ENCODE measurements at places on chromosomes 1 and 21.

DNA sequence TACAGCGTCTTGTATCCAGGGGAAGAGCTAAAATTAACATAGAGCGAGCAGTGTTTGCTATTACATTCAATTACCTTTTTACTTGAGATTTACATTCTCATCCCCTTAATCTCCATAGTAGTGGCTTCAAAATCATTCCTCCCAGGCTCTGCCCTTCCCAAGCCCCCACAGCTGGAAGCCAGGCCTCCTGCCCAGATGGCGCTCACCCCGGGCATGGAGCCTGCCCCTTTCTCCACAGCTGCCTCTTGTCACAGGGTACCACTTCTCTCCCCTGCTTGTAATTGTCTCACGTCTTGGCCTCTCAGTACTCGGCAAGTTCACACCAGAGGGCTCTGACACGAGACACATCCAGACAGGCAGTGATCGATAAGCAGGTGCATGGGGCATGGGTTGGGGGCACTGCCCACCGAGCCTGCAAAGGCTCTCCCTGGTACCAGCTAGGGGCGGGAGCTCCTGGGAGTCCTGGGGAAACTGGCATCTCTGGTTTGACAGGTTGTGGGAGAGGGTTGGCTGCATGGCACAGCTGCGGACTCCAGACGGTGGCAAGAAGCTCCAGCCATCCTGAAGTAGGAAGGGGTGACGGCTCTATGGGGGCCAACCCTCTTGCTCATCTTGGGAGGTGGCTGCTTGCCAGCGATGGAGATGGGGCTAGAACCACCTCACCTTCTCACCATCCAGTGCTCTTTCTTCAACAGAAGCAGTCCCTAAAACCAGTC lies 20.1 kb downstream of the CASZ1 start:
- no peak for DNase-seq

- DNase-seq, result no peak
These were observed 228.4 kb upstream of the DMRTA2 start for GRCh38 chr1:50651476-50652263.

- no peak for DNase-seq
These were observed 50.3 kb downstream of the KCNK1 start for GRCh38 chr1:233664253-233664652.

- no peak for DNase-seq
These were observed 384.3 kb downstream of the LRRIQ3 start for GRCh38 chr1:73813716-73814115.

DNA sequence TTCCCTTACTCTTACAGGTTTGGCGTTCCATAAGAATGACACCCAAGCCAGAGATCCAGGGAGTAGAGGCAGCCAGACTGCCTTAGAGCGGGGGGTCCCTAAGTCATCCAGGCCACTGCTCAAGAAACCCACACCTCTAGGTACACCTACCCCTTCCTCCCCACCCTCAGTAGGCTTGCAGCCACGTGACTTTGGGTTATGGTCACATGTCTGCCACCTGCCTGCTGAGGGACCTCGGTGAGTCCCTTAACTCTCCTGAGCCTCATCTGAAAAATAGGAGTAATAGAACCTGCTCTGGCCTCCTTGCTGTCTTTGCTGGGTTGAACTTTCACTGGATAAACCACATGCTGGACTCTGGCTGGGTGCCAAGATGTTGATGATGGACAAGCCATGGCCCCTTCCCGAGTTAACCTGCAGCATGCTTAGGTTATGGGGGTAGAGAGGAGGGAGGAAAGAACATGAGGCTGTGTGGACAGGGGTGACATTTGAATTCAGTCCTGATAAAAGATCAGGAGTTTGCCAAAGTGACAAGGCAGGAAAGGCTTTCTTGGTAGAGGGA lies 4.5 kb downstream of the RPS6KA1 start:
- DNase-seq, result no peak

GRCh38 chr1:89670163-89670562 lies 37.2 kb downstream of the LRRC8C start:
- no peak for DNase-seq

GRCh38 chr1:110106013-110106941 lies 6.0 kb upstream of the UBL4B start:
- DNase-seq, result peak; percentile 38

DNA sequence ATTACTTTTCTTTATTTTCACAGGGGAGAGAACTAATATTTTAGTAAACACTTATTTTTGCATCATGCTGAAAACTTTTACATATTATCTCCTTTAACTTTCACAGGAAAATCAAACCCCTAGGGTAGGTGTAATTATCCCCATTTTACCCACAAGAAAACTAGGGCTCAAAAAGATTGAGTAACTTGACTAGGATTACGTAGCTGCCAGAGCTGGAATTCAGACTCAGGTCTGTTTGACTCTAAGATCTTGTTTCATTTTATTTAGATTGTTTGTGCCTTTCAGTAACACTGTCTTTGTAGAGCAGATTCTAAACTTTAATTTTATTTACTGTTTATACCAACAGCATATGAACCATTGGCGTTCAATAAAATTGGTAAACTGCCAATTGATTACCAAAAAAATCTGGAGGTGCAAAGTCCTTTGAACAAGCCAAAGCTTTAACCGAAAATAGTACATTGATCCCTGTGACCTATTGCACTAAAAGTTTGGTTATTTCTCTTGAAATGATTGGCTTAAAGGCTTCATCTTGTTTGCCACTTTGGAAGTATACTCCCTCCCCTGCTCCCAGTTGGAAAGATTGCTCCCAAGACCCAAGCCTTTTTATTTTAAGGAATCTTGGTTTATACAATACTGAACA lies 71.0 kb upstream of the WDR26 start:
- DNase-seq, result no peak

DNA sequence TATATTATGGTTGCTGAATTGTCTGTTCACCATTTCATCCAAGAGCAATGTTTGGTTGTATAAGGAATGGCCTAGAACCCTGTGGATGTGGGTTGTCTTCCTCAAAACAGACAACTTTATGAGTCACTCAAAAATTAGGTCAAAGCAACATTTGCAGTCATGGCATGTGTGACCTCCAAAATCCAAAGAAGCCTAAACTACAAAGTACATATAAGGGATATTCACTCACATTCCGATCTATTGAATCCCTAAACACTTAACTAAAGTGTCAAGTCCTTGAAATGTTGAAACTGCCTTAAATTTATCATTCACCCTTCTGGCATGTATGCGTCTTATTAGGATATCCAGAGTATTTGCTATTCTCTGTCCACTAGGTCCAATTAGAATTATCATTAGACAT lies 491.5 kb downstream of the NUF2 start:
- DNase-seq, result no peak

DNA sequence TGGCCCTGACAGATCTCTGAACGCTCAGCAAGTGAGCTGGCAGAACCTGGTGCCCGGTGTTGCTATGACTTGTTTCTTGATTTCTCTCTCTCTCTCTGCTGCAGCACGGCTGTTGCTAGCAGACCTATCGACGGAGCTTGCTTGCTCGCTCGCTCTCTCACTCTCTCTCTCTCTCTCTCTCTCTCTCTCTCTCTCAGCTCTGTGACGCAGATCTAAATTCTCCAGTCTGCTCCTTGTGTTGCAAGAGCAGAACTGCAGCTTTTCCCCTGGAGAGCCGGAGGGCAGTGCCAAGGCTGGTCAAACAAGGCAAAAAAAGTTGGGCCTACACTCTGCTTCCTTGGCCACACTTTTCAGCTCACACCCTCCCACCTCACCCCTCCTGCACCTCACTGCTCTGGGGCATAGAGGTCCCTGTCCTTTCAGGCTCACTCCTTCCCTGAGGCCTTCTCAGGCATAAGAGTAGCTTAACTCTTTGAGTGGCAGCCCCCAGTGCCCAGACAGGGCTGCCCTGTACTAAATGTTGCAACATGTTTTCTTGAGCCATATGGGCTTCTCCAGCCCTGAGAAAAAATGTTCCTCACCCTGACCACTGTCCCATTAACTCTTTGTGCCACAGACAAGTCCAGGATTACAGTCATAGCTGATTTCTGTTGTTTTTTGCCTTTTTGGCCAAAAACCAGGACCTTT lies 72.2 kb downstream of the CD46 start:
- no peak for DNase-seq

- DNase-seq, result no peak
These were observed 256.1 kb upstream of the DPYD start for GRCh38 chr1:98176936-98177335.

- no peak for DNase-seq
These were observed 4.6 kb downstream of the TENT5B start for GRCh38 chr1:27007909-27008582.

- DNase-seq, result no peak
These were observed 19.5 kb downstream of the AK2 start for GRCh38 chr1:33017175-33017574.

DNA sequence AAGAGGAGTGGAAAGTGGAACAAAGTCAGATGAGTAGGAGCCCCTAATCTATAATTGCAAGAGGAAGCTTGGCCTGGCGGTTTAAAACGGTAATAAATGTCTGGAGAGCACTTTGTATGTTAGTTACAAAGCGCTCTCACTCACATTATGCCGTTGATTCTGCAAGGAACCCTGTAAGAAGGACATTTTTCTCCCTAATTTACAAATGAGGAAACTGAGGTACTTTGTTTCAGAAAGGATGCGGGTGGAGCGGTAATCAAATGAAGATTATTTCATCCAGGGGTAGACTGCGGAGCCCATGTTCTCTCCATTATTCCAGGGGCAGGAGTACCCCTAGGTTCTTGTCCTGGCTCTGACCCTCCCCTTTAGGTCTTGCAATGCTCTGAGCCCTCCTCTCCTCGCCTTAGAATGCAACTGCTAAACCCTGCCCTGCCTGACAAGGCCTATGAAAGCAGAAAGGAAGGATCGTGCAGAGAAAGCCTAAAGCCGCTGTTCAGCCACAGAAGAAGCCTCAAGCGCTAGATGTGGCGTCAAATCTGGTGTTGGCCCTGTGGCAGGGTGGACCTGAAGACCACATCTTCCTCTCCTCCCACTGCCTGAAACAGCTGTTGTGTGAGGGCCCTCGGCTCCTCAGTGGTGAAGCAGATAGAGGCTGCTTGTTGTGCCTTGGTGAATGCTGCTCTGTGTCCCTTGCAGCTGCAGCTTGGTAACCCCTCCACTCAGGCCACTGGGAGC lies 588 bp upstream of the PACC1 start:
- DNase-seq, result no peak

DNA sequence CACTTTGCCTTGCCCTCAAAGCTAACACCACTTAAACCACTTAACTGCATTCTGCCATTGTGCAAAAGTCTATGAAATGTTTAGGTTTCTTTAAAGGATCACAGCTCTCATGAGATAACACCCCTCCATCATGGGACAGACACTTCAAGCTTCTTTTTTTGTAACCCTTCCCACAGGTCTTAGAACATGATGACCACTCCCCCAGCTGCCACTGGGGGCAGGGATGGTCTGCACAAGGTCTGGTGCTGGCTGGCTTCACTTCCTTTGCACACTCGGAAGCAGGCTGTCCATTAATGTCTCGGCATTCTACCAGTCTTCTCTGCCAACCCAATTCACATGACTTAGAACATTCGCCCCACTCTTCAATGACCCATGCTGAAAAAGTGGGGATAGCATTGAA lies 7.7 kb downstream of the ADAMTS1 start:
- no peak for DNase-seq

DNA sequence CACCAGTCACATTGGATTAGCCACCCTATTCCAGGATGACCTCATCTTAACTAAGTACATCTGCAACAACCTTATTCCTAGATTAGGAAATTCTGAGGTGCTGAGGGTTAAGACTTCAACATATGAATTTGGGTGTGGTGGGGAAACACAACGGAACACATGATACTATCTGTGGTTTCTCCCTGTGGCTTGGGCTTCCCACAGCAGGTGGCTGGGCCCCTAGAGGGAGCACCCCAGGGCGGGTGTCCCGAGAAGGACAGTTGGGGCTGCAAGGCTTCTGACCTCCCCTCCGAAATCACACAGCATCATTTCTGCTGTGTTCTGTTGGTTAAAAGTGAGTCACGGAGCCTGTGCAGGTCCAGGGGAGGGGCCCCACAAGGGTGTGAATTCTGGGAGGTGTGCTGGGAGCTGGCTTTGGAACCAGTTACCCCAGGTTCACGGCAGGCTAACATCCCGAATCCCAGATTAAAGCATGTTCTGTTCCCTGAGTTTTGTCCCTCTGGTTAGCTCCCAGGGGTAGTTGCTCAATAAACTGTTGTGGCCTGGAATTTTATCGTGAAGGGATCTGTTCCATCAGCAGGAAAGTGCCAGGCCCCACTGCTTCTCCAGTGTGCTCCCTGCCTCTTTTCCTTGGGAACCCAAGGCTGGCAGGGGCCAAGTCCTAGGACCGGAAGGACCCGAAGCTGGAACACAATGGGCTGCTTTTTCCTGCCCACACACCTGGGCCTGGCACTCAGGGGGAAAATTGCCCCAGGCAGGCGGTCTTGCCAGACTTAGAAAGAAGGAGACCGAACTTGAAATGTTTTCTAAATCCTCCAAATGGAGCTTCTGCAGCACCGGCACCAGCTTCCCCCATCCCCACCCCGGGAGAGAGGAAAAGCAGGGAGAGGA lies 154.0 kb upstream of the WNT4 start:
- DNase-seq, result no peak

- peak; percentile 77 for DNase-seq
These were observed at the start of gene MAGOH for GRCh38 chr1:53238197-53239155. Gene MAGOH (minus strand): TSS chr1:53238518. CDS start chr1:53238448, 70 bp downstream.

GRCh38 chr1:183588827-183589226 lies 1.4 kb downstream of the NCF2 start:
- DNase-seq, result no peak

DNA sequence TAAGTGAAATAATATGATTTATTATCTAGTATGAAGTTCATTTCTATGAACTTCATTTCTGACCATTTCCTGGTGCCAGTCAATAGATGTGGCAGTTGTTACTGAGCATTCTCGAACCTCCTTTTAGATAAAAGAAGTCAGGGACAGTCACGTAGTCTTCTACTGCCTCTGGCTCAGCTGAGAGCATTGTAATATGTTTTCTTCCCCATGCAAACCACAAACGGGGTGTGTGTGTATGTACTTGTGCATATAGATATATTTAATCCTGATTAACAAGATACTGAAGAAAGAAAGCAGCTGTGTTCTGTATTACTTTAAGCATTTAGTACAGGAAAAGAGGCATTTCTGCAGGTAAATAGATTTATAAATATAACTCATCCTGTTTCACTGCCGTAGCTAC lies 21.6 kb downstream of the ZNF684 start:
- DNase-seq, result no peak

DNA sequence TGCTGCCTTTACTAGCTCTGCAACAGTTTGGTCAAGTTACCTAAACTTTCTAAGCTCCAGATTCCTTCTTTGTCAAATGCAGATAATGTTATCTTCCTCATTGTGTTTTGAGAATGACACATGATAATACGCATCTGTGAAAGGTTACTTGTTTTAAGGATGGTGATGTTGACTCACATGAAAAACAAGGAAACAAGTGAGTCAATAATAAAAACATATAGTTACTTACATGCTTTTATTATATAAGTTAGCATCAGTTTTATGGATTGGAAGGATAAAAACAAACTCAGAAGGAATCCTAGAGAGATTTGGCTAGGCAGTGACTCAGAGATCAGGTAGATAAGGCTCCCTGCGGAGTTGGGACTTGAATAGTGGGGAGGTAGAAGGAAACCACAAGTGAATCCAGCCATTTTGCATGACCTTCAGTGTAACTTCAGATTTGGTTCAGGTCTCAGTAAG lies 144.6 kb downstream of the LMO4 start:
- no peak for DNase-seq

DNA sequence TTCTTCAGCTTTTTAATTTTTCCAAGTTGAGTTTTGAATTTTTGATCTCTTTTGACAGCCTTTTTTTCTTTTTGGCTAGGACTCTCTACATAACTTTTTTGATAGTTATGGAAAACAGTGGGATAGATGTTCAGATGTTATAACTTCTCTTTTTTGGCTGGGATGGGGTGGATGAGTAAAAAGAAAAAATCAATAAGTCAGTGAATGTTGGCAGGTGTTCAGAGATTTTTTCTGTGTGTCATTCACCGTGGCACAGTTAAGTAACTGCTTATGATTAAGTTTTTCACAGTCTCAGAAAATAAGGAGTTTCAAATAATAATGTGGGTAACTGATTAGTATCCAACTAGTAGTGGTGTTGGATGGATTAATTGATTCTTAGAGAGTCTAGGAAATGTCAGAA lies 24.0 kb downstream of the HS2ST1 start:
- no peak for DNase-seq

Data from NCI-H2081 treated with DMSO at 0.1 percent for 48 hours (cell line).